CMK (cell line): ENCODE measurements at places on chromosomes 7 and 10.

- DNase-seq: no peak
Observed at GRCh38 chr7:7803715-7804178, 85.3 kb upstream of the RPA3 start.

GRCh38 chr7:25521236-25521635 lies 292.9 kb upstream of the NPVF start:
- DNase-seq: no peak

DNA sequence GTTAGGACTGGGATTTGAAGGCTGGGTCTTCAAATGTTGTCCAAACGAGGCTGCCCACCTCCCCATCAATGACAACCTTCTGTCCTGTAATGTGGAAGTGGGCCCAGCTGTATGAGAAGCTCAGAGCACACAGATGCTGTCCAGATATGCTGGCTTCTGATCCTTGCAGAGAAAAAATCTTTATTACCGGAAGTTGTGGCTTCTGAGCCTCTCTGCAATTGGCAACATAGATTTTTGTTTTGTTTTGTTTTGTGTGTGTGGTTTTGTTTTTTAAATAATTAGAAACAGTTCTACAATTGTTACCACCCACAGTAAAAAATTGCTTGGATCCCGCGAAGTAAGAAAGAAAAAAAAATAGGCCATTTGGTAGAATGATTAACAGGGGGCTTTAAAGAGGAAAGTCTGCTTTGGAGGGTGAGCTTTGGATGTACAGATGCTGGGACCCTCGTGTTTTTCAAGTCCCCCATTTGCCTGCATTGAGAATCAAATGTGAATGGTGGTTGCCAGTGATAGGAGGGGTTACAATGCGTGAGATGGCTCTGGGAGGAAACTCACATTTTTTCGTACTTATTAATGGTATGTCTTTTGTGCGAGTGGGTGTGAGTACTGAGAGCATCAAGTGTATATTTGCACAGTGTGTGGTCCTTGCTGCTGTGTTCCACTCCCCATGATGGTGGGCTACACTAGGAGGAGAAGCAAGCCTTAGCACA lies 153.2 kb downstream of the TCF7L2 start:
- peak; percentile 5 for DNase-seq

DNA sequence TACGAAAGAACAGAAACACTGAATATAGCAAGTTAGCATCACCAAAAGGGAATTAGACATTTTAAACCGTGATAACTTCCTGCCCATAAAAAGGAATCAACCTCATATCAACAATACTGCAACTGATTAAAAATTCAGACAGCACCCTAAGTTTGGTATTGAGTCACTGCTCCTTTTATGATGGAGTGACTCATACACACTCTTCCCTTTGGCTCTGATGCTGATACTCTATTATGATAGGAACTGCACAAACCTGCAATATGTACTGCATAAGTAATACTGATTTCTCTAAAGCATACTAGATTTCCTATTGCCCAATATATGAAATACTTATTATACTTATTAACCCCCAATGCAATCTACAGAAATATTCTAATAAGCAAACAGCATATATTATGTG lies 118.7 kb downstream of the PARD3 start:
- DNase-seq: no peak

DNA sequence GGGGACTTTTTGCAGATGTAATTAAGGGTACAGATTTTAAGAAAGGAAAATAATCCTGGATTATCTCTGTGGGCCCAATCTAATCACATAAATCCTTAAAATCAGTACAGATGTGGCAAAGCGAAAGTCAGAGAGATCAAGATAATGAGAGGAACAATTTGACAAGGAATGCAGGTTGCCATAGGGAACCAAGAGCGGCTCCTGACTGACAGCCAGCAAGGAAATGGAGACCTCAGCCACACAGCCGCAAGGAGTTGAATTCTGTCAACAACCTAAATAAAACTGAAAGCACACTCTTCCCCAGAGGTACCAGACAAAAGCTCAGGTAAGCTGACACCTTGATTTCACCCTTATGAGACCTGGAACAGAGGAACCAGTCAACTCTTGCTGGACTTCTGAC lies 3.4 kb upstream of the PNPLA8 start:
- no peak for DNase-seq

DNA sequence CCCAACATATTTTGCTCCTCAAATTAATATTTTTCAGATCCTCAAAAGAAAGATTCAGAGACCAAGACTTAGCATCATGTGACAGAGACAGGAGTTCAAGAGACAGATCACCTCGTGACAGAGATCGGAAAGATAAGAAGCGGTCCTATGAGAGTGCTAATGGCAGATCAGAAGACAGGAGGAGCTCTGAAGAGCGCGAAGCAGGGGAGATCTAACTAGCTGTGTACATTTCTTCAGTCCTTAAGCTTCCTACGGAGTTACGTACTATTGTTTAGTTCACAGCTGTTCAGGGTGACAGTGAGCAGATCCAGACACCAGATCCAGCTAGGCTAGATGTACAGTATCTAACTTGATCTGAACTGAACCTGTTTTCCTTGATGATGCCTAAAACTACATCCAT lies 61.3 kb downstream of the KLRG2 start:
- DNase-seq: no peak

DNA sequence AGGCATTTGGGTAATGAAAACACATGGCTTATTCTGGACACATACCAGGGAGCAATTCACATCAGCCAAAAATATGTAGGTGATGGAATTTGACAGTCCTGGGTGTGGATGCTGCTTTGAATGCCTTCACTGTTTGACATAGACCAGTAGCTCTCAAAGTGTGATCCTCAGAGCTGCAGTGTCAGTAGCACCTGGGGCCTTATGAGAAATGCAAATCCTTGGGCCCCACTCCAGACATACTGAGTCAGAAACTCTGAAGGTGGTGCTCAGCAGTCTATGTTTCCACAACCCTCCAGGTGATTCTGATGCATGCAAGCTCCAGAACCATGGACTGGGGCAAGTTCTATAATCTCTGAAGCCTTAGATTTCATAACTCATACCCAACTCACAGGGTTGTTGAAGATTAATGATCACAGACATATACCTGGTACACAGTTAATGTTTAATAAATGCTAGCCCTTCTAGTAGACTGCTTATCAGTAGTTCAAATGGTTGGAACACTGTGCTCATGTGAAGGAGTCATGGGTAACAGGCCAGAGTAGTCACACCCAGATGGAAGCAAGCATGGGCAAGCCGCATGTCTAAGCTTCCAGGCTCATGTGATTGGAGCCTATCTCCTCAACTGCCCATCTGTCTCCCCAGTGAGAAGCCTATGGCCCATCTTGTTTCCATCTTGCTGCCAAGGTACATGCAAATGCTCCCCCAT lies 715.7 kb downstream of the GRID1 start:
- DNase-seq: no peak

- no peak for DNase-seq
Observed at GRCh38 chr10:110820321-110820814, 51.4 kb upstream of the PDCD4 start.

- no peak for DNase-seq
Observed at GRCh38 chr7:117386110-117386706, 41.1 kb downstream of the ASZ1 start.

GRCh38 chr7:103765901-103766300 lies 223.6 kb downstream of the RELN start:
- no peak for DNase-seq

- no peak for DNase-seq
Observed at GRCh38 chr10:14329746-14330173, 964 bp downstream of the FRMD4A start.

- DNase-seq: peak; percentile 58
Observed at GRCh38 chr10:24952707-24953645, 570 bp upstream of the PRTFDC1 start.
